Kidney epithelial cell (primary cell): ENCODE measurements at places on chromosomes 6 and 20.

DNA sequence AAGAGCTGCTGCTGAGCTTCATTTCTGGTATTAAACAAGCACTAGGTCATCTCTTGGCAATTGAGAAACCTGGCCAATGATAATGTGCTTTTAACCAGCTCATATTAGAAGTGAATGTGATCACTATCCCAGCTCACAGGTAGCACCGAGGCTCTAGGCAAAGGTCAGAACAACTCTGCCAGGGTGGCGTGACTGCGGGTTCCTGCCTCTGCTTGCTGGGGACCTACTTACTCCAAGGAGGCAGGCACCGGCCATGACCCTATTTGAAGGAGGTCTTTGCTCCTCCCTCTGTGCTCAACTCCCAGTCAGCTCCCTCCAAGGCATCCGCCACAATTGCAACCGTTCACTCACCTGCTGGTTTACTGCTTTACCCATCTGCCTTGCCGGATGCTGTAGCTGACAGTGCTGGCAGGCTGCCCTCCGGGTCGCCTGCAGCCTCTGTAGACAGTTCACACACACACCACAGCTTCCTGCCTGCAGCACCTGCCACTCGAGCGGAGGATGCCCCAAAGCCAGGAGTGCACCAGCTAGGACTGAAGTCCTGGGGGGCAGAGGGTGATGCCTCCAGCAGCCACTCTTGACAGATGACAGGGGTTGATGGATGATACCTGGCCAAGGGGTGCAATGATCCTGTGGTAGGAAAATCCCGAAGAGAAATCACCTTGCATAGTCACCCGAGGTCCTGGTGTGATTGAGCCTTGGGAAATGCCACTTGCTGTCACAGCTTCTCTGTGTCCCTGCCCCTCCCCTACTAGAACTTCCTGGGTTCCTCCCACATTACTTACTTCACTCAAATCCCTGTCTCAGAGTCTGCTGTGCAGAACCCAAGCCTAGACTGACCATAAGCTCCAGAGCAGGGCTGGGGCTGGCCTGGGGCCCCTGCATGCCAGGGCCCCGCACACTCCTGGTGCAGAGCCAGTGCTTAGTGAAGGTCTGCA, 8.8 kb upstream of the VSX1 start:
- DNase-seq: no peak

- DNase-seq: no peak
Observed at GRCh38 chr20:16261733-16262273, 311.4 kb downstream of the KIF16B start.

DNA sequence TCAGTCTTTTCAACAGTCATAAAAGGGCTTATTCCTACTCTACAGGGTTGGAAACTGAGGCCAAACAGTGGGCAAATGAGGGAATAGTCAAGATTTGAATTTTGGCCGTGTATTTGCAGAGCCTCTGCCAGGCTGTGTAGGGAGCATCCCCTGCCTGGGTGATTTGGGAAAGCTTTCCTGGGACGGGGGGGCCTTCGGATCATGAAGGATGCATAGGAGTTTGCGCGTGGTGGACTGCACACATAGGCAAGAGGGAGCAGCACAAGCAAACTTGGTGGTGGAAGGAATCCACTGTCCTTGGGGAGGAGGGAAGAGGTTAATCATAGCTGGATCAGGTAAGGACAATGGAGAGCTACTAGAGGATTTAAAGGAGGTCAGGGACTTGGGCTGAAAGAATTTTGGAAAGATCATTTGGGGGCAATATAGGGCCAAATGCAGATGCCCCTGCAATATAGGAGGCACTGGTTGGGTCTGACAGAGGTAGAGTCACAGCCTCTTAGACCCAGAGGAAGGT, 2.5 kb downstream of the PTPRA start:
- DNase-seq: no peak

GRCh38 chr6:147421903-147422302, 86.6 kb upstream of the SAMD5 start:
- no peak for DNase-seq

- no peak for DNase-seq
Observed at GRCh38 chr20:46652699-46653098, 1.4 kb upstream of the SLC13A3 start.

- DNase-seq: no peak
Observed at GRCh38 chr20:49122920-49123319, 65.2 kb downstream of the STAU1 start.

DNA sequence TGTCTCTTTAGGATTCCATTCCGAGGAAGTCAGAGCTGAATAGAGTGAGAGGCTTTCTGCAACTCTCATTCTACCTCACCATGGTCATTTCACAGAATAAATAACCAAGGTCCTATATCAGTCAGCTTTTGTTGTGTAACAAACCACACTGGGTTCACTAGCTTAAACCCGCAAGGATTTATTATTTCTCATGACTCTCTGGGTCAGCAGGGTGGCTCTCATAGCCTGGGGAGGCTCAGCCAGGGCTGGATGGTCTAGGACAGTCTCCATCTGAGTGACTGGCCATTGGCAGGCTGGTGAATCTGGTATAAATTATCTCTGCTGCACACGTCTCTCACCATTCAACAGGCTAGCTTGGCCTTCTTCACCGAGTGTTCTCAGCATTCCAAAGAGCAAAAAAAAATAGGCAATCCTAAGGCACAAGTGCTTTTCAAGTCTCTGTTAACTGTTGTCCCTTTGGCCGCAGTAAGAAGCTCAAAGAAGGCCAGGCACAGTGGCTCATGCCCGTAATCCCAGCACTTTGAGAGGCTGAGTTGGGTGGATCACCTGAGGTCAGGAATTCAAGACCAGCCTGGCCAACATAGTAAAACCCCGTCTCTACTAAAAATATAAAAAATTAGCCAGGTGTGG, 39.7 kb downstream of the ISM1 start:
- DNase-seq: no peak

GRCh38 chr20:12925210-12925755, 83.5 kb upstream of the SPTLC3 start:
- peak; percentile 56 for DNase-seq

DNA sequence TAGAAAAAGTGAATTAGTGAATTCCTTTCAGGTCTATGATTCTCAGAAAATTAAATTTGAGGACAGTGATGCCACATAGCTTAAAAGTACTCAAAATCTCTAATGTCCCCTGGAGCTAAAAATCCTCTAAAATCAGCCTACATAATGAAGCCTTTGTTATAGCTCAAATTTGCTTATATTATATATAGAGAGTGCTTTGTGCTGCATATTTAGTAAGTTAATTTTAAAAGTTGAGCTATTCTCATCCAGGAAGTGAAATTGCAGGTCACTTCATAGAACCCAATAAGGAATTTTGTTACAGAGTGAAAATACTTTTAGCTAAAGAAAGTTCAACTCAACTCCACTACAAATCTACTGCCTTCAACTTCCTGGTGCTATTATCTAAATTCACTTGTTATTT, 507.5 kb upstream of the MAP3K7 start:
- no peak for DNase-seq

- no peak for DNase-seq
Observed at GRCh38 chr6:15256538-15257271, 10.8 kb downstream of the JARID2 start.
